ENCODE measurements at places on chromosomes 3 and 15.

GRCh38 chr15:88246666-88247446 is 9.7 kb downstream of the NTRK3 start:
- peak; percentile 92 for DNase-seq

GRCh38 chr3:88057630-88058305 is 1.0 kb downstream of the CGGBP1 start:
- DNase-seq: no peak

GRCh38 chr15:59399465-59400102 is 26.9 kb upstream of the MYO1E start:
- DNase-seq: no peak

GRCh38 chr15:68471541-68471940 is 39.6 kb upstream of the ITGA11 start:
- DNase-seq: no peak

DNA sequence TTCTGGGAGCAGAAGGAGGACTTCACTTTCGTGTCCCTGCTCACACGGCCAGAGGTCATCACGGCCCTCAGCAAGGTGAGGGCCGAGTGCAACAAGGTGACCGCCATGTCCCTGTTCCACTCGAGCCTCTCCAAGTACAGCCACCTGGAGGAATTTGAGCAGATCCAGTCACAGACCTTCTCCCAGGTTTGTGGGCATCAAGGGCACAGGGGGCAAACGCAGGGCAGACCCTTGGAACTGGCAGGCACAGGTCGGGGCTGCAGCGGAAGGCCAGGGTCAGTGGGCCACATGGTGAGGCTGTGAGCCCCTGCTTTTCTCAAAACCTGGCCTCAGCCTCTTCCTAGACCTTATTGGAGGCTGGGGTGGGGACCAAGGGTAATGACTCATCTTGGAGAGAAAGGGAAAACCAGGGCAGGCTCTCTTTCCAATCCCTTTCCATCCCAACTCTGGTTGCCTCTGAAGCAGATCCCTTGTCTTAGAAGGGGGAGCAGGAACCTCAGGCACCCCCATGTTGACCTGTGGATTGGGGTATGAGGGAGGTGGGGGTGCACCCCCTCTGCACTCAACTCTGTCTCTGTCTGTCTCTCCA is 29.5 kb downstream of the DNAH1 start:
- no peak for DNase-seq

- no peak for DNase-seq
These were observed 96.6 kb downstream of the SLC9A9 start for GRCh38 chr3:143751643-143752178.

DNA sequence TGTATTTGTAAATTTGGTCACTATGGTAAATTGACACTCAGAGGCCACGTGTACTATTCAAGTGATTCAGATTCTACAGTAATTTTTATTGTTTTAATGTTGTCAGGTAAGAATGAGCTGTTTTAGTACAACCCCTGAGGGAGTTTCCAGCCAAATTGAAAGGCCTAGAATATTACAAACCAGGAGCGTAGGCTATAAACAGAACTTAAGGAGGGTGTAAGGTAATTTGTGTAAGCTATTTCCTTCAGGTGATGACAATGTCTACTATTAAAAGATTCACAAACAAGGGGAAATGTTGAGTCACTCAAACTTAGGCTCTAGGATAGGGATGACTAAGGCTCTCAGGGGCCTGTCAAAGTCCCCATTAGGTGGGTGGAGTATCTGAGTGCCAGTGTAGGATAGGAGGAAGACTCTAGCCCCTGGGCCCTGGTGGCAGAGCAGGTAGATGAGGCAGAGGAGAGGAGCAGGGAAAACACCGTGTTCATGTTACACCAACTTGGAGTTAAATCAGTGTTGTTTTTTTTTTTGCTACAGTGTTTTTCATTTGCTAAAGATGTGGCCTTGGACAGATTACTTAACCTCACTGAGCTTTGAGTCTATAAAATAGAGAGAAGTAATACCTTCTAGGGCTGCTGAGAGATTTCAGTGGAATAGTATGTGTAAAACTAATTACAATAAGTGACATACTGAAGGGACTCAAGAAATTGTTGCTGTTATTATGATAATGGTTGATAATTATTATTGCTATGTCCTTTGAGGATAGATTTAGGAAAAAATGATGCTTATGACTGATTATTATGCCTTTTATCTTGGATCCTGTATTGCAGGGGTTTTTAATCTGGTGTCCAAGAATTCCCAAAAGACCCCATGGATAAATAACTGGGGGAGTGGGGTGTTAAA is 10.3 kb downstream of the TM4SF1 start:
- no peak for DNase-seq

DNA sequence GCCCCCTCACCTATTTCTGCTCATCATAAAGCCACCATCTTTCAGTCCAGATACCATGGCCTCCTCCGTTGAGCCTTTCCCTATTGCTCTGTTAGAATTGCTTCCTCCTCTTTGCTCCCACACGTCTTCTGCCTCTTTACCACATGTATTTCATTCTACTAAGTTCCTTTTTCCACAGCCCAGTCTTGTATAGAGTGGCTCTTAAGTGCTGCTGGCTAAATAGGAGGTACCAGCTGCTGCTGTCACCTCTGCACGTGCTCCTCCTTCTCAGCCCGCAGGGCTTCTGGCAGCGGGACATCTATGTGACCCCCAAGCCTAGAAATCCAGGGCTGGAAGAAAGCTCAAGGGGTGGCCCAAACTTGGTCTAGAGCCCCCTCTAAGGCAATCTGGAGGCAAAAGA is 38.8 kb upstream of the PLXND1 start:
- DNase-seq: no peak

GRCh38 chr3:155462672-155463071 is 169.2 kb upstream of the STRIT1 start:
- no peak for DNase-seq

DNA sequence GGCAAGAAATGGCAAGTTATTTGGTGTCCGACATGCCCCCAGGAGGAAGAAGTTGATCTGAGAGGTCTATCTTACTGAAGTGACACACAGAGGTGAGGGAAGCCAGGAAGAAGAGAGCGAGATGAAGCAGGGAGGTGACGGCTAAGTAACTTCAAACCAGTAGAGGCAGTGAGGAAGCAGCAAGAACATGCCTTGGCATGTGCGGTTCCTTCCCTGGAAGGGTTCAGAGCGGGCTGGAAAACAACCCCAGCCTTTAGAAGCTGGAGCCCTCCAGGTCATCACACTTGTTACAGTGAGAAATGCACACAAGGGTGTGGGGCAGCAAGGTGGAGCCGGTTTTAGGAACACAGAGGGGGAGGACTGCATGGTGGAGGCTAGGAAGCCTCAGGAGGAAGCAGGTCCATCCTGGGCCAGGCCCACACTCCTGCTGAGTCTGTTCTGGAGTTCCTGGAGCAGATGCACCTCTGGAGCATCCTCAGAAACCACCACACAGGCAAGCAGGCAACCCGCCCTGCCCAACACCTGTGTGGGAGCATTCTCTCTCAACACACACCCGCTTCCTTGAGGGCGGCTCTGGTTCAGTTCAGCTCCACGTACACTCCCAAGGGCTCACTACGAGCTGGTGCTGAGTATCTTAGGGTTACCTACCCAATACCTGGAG is 47.1 kb downstream of the POC1A start:
- DNase-seq: no peak

DNA sequence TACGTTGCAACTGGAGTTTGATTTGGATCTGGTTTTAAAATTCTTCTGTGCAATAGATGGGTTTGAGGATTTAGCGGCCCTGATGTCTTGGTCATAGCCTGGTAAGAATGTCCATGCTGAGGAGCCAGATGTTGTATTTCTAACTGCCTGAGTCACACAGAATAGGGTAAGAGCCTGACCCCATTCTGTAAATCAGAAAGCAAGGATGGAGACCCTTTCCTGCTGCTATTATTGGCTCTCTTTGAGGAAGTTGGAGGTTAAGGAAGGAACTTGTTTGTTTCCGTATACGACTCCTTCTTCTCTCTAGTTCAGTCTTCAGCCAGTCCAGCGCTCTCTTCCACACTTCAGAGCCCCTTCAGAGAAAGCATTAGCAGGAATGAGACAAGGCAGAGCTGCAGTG is 65.1 kb downstream of the HCN4 start:
- DNase-seq: no peak

DNA sequence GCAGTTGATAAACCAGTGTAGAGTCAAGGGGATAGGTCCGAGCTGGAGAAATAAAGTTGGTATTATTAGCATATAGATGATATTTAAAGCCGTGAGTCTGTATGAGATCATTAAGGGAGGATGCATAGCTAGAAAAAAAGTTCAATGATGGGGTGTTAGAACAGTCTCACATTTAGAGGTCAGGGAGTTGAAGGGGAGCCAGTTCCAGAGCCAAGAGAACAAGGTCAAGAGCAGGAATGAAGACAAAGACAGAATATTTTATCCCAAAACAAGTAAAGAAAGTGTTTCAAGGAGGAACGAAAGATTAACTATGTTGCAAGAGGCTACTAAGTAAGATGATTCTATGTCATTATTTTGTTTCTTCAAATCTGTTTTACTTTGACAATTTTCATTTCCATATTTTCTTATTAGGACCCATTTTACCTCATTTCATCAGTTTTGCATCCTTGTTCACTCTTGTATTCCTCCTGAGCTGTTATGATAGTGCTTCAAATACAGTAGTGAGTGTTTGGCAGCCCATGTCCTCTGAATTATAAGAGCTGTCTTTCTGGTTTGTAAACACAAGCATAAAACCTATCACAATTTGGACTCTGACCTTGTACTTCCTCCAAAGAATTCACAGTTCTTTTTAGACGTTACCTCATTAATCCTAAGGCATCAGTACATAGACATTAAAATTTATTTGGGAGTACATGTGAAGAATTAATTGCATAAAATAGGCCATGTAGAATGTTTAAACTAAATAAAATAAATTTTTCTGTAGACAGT is 695.7 kb upstream of the NECTIN3 start:
- no peak for DNase-seq

DNA sequence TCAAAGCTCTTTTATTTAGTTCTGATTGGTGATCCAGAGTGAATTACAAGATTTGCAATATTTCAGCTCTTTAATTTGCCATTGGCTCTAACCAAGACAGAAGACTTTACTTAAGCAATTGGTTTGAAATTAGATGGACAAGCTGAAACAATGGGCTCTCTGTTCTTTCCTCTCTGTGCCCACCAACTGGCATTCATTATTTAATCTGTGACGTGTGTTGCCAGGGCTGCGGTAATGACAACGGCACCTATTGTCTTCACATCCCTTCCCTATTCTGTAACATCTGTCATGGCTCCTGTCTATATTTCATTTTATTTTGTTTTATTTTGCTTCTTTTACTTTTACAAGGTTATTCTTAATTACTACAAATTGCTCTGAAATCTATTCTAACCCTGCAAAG is 33.9 kb downstream of the PLD1 start:
- DNase-seq: no peak

GRCh38 chr3:21534462-21534861 is 216.5 kb downstream of the ZNF385D start:
- DNase-seq: no peak

DNA sequence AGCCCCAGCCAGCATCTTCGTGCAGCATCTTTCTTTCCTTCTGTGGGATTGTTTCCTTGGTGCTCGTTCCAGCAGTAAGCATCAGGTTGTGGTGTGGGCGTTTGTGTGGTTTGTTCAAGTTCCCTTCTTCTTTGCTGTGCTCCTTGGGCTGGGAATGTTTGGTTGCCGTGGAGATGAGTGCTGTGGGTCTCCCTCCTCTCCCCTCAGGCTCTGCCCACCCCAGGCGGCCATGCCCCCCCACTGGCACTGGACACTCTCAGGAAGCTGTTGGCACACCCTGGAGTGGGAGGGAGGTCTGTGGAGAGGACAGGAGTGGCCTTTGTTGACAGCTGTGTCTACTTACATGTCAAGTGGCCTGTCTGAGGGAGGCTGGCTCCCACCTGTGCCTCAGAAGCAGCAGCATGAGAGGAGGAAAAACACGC is 46.5 kb upstream of the SACM1L start:
- DNase-seq: no peak

- DNase-seq: no peak
These were observed 12.4 kb downstream of the PLD1 start for GRCh38 chr3:171797873-171798272.

DNA sequence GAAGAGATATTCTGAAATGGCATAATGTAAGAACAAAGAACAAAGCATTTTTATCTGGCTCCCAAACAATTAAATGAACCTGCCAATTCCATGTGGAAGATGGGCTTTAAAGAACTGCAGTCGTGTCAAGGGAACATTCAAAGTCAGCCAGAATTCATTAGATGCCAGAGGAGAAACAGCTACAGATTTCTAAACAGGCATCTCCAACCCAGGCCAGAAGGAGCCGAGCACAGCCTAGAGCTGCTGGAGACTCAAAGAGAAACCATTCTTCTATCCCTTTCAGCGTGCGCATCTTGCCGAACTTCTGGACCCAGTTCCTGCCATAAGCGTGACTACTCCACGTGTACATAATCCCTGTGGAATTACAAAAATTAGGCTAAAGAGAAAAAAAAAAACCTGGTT is 60.4 kb downstream of the MB21D2 start:
- no peak for DNase-seq

DNA sequence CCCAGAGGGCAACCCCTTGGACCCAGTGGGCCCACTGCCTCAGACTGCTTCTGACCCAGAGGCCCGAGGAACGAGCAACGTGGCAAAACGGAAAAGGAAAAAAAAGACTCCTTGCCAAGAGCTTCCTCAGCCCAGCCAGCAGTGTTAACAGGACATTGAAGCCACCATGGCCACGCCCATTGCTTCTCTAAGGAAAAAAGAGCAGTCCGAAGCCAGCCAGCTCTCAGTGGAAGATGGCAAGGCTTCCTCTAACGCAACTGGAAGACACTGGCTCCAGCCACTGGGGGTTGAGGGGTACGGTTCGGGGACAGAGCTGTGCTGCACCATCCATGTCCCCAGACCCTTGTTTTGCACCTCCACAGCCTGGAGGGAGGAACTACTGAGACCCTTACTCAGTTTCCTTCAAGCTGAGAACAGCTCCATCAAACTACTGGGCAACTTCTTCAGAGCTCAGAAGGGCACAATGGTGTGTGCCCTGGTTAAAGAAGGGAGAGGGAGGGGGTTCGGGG is 10.7 kb downstream of the BMF start:
- no peak for DNase-seq

GRCh38 chr15:77081971-77082370 is 11.1 kb upstream of the TSPAN3 start:
- DNase-seq: no peak

GRCh38 chr15:48785195-48785594 is 25.7 kb downstream of the CEP152 start:
- DNase-seq: no peak

GRCh38 chr15:80536716-80537115 is 132.5 kb downstream of the ARNT2 start:
- DNase-seq: no peak

- DNase-seq: no peak
These were observed 16.1 kb upstream of the RARRES1 start for GRCh38 chr3:158748237-158748828.

GRCh38 chr3:16004812-16005211 is 169.7 kb upstream of the GALNT15 start:
- no peak for DNase-seq

- no peak for DNase-seq
These were observed 247.2 kb downstream of the OPA1 start for GRCh38 chr3:193840111-193840641.

- DNase-seq: no peak
These were observed 396.8 kb upstream of the TBL1XR1 start for GRCh38 chr3:177594096-177594495.

Measured in ecto neural progenitor cell (in vitro differentiated cells).